ENCODE measurements at places on chromosomes 6 and 20. TPM values are rescaled to one million over a fixed set of nuclear protein-coding genes. Genes with fewer than 3 reads are reported as not detected.

GRCh38 chr20:408843-409696, 971 bp downstream of the RBCK1 start:
- DNase-seq: no peak

The TBC1D7 gene
- polyA plus RNA-seq: 38.6 TPM

- no peak for DNase-seq
Observed at GRCh38 chr6:124964764-124965105, 2.5 kb downstream of the RNF217 start.

The CCN6 gene
- polyA plus RNA-seq: not detected

DNA sequence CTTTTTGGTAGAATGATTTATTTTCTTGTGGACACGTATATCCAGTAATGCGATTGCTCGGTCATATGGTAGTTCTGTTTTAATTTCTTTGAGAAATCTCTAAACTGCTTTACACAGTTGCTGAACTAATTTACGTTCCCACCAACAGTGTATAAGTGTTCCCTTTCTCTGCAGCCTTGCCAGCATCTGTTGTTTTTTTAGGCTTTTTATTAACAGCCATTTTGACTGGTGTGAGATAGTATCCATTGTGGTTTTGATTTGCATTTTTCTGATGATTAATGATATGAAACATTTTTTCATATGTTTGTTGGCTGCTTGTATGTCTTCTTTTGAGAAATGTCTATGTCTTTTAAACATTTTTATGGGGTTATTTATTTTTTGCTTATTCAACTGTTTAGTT, 196.7 kb downstream of the MOXD1 start:
- DNase-seq: no peak

DNA sequence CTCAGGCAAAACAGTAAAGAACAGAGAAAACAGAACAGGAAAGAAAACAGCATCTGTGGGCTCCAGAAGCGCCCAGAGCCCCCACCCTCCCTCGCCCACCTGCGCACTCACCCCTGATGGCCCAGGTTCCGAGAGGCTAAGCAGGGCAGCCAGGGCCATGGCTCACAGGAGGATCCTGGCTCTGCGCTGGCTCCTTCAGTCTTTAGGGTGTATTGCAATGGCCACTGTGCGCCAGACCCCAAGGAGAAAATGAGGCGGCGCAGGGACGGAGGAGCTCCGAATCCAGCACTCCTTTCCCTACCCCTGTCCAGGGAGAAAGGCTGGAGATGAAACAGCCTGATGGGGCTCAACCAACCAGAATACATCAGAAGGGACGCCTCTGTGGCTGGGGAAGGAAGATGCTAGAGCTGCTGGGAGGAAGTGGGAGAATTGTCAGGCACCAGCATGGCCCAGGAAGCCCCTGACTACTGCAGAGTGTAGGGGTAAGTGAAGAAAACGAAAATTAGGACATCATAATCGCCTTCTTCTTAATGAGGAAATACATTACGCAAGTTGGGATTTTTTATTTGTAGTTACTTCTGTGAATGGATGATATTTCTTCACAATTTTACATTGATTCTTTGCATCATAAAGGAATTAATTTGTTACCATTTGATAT, 49.0 kb downstream of the COL11A2 start:
- DNase-seq: no peak

DNA sequence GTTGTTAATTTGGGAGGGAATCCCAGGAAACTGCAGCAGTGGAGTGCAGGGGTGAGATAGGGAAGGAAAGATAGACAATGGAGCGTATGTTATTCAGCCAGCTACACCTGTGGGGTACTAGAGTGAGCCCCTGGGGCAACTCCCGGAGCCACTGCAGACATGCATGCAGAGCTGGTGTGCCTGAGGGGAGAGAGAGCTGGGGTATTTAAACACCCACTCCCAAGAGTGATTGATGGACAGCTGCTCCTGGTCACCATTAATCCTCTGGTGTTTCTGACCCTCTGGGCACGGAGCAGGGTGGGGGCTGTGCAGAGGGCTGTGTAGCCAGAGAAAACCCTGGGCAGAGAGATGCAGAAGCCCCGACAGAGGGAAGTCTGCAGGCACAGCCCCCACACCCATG, 146.7 kb upstream of the CDH4 start:
- no peak for DNase-seq

The CLPSL2 gene
- polyA plus RNA-seq: not detected

DNA sequence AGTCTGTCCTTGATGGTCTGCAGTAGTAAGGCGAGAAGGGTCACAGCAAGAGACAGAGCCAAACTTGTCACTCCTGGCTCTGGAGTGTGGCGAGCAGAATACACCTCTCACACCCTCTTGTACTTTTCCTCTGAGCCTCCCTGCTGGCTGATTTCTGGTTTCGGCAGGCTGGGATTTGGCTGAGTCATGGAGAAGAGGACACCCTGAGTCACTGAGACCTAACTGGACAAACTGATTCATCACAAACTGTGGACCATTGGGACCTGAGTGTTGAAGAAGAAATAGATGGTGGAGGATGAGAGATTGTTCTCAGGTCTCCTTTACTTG, 101.7 kb downstream of the F13A1 start:
- no peak for DNase-seq

- no peak for DNase-seq
Observed at GRCh38 chr6:38483526-38483925, 156.2 kb downstream of the BTBD9 start.

Data from AG04450 (cell line).